ENCODE measurements at places on chromosomes 2 and 18.
A peak's percentile ranks its signal among the peaks of the same experiment; 100 is the strongest.

DNA sequence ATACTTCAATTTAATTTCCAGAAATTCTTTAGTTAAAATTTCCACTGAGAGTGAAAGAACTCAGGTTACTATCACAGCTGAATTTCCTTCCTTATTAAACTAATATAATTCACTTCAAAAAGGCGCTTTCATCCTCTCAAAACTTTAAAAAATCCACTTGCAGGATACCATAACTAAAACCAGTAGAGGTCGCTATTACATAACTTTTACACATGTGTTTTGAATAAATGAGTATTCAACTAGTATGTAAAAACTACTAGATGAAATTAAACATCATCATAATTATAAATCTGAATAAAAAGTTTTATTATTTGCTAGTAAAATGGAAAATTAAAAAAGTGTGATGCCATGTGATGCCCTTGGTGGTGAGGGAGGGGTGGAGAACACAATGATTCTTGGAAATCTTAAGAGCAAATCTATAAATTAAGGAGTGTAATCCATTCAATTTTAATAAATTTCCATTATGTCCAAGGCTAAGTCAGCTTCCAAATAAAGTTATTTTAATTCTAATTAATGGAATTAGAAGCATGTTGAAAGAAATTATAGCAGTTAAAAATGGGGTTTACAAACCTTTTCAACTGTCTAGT lies 61.4 kb downstream of the SOS1 start:
- no peak for DNase-seq

DNA sequence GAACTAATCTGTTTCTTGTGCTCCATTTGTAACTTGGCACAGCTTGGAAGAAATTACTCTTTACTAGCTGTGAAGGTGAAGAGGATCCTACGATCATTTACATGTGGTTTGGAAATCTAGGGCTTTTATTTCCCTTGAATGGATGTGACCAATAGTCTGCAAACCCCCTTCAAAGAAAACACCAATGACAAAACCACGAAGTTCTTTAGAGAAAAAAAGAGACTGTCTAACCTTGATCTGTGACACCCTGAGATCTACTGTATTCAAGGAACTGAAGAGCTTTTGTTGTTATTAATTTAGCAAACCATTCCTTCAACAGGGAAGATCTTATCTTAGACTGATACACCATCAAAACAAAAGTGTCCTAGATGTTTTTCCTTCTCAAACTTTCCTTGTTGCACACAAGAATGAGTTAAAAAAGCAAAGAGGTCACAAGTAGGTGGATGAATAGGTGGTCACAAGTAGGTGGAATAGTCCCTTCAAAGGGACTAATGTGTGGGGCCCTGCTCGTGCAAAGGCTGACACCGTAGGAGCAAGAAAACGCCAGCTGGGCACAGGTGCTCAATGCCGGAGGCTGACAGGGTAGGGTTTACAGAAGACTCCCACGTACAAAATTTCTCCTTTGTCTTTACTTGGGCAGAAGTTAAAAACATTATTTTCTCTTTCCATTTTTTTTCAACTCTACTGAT lies 95.6 kb upstream of the ITGB6 start:
- no peak for DNase-seq

- no peak for DNase-seq
These were observed 18.9 kb downstream of the GNLY start for GRCh38 chr2:85712849-85713612.

DNA sequence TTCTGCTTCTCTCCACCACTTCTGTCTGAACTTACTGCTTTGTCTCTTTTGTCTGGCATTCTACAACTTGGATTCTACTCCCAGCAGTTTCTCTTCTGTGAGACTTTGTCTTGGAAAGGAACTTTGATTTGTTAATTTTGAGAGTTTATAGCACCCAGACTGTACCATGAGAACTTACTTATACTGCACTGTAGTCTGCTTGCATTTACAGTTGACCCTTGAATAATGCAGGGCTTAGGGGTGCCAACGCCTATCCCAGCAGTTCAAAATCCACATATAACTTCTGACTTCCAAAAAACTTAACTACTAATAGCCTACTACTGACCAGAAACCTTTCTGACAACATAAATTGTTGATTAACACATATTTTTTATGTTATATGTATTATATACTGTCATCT lies 55.5 kb downstream of the DYNC1I2 start:
- DNase-seq: no peak

DNA sequence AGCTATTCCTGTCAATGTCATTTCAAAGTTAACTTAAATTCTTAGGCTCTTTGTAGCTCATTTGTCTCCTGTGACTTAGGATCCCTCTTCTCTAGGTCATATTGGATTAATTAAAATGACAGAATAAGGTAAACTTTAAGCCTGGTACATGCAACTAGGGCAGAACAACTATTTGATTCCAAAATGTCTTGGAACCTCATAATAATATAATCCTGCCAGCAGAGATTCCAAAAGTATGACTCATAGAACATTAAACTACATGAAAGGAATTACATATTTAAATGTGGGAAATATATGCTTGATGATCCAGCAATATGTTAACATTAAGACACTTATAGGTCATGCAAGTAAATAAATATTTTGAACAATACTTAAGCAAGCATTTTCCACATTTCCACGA lies 63.3 kb downstream of the COL3A1 start:
- DNase-seq: no peak

- no peak for DNase-seq
These were observed 451.4 kb downstream of the EIPR1 start for GRCh38 chr2:2926009-2926857.

- DNase-seq: no peak
These were observed 1.1 kb downstream of the NCKAP1 start for GRCh38 chr2:183037074-183037552.

- DNase-seq: no peak
These were observed 80.9 kb downstream of the SMC6 start for GRCh38 chr2:17672583-17673317.

DNA sequence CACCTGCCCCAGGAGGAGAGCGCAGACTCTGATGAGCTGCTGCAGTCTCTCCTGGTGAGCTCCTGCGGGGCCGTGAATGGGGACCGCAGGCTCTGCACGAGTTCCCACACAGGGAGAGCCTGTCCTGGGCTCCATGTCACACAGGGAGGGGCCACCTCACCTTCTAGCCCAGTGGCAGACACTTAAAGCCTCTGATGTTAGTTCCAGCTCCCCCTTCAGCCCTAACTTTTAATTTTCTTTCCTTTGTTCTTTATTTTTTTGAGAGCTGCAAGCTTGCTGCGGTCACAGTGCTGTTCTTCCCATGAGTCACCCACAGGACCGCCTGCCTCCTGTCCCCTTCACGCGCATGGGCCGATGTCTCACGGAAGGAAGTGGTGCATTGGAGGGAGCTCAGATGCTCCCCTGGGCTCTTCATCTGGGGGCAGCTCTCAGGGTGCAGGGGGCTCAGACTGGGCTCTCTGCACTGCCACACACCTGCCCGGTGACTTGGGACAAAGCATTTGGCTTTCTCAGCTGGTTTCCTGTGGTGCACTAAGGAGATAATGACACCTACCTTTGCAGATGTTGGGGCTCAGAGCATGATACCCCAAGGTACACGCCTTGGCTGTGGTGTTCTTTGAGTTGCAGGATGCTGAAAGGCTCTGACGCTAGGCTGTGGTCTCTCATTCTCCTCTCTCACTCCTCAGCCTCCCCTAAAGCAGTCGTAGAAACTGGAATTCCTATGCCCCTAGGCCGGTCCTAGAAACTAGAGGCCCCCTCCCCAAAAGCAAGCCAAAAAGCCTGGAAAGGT lies 37.2 kb upstream of the PXDN start:
- DNase-seq: peak; percentile 21

DNA sequence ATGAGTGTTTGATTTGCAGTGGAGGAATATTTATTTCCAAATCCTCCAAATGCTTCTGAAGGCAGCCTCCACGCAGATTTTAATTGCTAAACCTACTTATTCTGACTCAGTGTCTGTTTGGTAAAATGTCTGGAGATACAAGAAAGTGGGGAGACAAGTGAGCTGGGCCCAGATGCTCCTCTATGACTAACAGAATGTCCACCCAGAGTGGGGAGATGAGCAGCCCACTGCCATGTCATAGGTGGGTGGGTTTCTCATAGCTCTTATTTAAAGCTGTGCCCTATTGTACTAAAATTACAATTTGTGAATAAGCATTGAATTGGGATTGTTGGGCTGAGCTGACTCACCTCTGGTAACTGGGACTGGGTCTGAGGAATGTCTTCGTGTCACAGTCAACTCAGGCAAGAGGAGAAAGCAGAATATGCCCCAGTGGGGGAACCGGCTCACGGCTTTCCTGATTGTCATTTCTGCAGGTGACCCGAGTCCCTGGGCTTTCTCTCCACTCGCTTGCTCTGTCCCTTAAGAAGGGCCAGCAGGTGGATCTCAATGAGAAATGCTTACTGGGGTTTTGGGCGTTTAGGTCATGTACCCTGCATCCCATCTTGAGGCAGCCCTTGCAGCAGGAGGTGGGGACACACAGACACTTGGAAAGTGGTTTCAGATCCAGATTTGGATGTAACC lies 116.3 kb upstream of the SPRED2 start:
- no peak for DNase-seq

DNA sequence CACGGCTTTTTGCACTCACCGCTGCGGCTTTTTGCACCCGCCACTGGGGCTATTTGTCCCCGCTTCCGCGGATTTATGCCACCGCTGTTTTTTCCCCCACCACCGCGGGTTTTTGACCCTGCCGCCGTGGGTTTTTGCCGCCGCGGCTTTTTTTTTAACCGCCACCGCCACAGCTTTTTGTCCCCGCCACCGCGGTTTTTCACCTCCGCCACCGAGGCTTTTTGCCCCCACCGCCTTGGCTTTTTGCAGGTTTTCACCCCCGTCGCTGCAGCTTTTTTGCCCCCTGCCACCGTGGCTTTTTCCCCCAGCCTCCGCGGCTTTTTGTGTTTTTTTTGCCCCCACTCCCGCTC lies 2796.7 kb upstream of the TEKT4 start:
- DNase-seq: no peak

GRCh38 chr2:153230977-153231376 lies 247.6 kb downstream of the RPRM start:
- DNase-seq: no peak

DNA sequence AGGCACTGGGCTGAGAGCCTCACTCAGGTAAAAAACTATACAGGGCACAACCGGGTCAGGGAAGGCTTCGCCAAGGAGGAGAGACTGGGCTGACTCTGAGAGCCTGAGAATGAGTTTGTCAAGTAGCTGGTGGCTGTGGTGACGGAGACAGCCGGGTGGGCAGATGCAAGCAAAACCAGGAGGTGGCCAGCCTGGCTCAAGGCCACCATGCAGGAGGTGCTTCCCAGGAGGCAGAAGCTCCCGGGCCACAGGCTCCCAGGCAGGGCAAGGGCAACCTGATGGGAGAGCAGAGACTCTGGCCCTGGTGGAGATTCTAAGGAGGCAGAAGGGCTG lies 2.9 kb upstream of the INHBB start:
- no peak for DNase-seq

- DNase-seq: no peak
These were observed 77.6 kb upstream of the OTOF start for GRCh38 chr2:26555246-26556133.

DNA sequence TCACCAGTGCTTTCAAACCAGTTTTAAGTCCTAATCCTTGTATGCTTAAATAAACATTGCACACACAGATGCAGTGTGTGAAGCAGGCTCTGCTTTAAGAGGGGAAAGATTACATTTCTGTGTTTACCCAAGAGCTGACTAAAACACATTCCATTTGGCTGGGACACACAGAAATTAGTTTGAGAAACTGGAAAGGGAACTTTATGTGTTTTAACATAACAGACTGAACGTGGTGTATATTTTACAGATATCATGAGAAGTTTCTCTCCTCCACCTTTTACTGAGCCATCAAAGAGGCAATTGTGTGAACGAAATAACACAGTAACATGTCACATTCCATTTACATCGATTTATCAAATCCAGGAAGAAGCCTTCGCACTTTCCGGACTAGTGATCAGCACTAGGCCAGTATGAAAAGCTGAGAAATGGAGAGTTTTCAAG lies 121.8 kb downstream of the MAIP1 start:
- DNase-seq: no peak

GRCh38 chr2:30670453-30670852 lies 136.8 kb downstream of the CAPN13 start:
- DNase-seq: no peak

DNA sequence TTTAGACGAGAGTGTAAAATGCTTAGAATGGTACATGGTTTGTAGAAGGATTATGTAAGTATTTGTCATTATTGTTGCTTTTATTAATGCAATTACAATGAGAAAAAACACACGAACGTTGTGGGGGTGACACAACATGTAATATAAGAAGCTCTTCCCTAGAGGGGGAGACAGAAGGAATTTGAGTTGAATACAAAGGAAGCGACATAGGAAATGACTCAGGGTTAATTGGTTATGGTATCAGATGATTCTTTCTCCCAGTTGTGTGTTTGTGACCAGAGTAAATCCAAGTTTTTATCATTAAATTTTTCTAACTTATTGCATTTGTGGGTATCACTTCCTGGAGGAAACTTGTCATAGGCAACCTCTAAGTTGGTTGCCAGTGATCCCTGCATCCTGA lies 625.6 kb upstream of the CDH2 start:
- DNase-seq: no peak

DNA sequence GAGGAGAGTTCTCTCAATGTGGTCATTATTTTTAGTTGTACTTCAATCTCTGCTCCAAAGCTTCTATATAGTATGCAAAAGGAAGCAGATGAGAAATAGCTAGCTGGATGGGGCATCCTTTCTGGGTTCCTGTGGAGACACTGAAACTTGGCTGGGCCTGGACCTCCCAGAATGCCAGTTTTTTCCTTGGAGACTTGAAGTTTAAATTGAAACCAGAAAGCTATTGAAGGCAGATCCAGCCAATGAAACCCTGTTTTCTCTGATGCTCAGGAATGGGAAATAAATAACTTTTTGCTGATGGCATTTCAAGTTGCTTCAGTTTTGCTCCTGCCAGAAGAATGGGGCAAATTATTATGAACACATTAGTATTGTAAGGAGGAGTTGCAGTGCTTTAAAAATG lies 2.9 kb downstream of the SETBP1 start:
- no peak for DNase-seq

- no peak for DNase-seq
These were observed 30.5 kb upstream of the ARMC9 start for GRCh38 chr2:231167745-231168459.

GRCh38 chr2:59986511-59986910 lies 566.9 kb downstream of the BCL11A start:
- DNase-seq: no peak

Data from stimulated activated CD8-positive, alpha-beta memory T cell treated with anti-CD3 and anti-CD28 coated beads, Interleukin-2, amount 100 ng/mL, for 48 hours (primary cell).